ENCODE measurements at places on chromosomes 3 and 15. TPM values are rescaled to one million over a fixed set of nuclear protein-coding genes. Genes with fewer than 3 reads are reported as not detected.

DNA sequence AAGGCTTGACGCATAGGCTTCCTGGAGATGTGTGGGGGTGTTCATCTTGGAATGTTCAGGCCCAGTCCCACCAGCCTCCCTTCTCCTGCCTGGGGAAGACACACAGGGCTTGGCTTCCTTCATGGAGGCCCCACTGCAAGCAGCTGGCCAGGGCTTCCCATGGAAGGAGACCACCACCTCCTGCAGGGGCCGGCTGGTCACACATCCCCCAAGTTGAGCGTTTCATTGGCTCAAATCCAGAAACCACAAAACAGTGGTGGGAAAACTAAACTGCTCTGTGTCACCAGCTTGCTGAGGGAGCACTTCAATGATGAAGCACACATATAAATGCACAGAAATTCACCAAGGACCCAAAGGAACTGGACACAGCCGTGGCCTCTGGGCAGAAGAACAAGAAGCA is 8.3 kb downstream of the IQSEC1 start:
- H3K4me3 ChIP-seq = no peak overlapping the region
- H3K27me3 ChIP-seq = no peaks in the 10 kb centered on the region
- no peak overlapping the region for H3K27ac ChIP-seq
- DNase-seq = no peak
- H3K4me1 ChIP-seq = no peaks in the 10 kb centered on the region

- H3K36me3 ChIP-seq = no peaks in the 10 kb centered on the region
- no peaks in the 10 kb centered on the region for H3K4me1 ChIP-seq
- H3K27me3 ChIP-seq = no peaks in the 10 kb centered on the region
- H3K27ac ChIP-seq = no peak overlapping the region
Observed at GRCh38 chr3:57397175-57398026, 104.9 kb upstream of the ASB14 start.

- H3K27ac ChIP-seq = peak overlapping the region; percentile 80
- peaks cover 15% of the 10 kb centered on the region for H3K4me1 ChIP-seq
- peak; percentile 81 for DNase-seq
- H3K27me3 ChIP-seq = no peaks in the 10 kb centered on the region
Observed at GRCh38 chr15:101022876-101023275, 103.7 kb downstream of the LRRK1 start.

GRCh38 chr3:45167011-45167911 is 21.1 kb upstream of the CDCP1 start:
- no peak overlapping the region for H3K4me3 ChIP-seq
- peak overlapping the region; percentile 45 for H3K27ac ChIP-seq
- H3K4me1 ChIP-seq = peaks cover 36% of the 10 kb centered on the region
- DNase-seq = no peak

GRCh38 chr15:39205506-39206371 is 375.1 kb upstream of the THBS1 start:
- no peaks in the 10 kb centered on the region for H3K27me3 ChIP-seq
- H3K36me3 ChIP-seq = no peaks in the 10 kb centered on the region
- no peak overlapping the region for H3K27ac ChIP-seq
- no peak overlapping the region for H3K4me3 ChIP-seq
- H3K4me1 ChIP-seq = no peaks in the 10 kb centered on the region

DNA sequence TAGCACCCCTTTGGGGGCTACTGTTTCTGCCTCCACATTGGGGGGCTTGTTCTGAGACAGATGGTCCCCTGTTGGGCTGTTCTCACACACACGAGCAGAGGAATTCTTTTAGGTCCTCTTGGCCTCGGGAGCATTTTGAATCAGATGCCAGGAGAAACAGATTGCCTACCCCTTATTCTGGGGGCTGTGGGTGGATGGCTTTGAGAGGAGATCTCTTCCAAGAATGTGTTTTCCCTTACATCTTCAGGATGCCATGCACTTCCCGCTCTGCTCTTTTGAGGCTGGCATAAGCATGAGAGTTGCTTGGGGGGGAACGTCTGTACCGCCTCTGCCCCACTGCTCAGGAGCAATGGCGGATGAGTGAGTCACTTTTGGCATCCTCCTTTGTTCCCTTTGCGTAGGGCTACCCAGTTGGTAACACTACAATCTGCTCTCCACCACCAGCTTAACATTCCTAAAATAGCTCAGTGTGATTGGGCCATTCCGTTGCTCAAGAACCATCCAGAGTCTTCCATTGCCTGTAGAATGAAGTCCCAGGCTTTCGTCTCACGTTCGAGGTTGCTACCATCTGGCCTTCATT is 154.4 kb downstream of the RPLP1 start:
- no peak for DNase-seq
- no peaks in the 10 kb centered on the region for H3K36me3 ChIP-seq
- H3K27ac ChIP-seq = no peak overlapping the region
- H3K27me3 ChIP-seq = no peaks in the 10 kb centered on the region

DNA sequence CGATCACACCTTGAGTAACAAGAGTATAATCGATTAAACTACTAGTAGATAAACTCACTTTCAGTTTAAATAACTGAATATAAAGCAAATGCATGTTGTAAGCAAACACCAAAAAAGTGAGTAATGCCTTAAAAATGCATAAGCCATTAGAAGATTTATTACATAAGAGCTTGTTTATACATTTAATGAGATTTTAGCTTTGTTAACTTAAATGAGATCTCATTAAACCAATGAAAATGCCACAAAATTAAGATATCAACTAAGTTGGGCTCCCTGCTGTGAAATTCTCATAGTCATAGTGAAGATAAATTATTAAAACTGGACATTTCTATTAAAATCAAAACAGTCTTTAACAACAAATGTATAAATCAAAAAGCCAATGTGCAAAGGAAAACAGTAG is 701.2 kb downstream of the NLGN1 start:
- no peak overlapping the region for H3K27ac ChIP-seq
- no peaks in the 10 kb centered on the region for H3K36me3 ChIP-seq
- no peak for DNase-seq
- H3K4me3 ChIP-seq = no peak overlapping the region

DNA sequence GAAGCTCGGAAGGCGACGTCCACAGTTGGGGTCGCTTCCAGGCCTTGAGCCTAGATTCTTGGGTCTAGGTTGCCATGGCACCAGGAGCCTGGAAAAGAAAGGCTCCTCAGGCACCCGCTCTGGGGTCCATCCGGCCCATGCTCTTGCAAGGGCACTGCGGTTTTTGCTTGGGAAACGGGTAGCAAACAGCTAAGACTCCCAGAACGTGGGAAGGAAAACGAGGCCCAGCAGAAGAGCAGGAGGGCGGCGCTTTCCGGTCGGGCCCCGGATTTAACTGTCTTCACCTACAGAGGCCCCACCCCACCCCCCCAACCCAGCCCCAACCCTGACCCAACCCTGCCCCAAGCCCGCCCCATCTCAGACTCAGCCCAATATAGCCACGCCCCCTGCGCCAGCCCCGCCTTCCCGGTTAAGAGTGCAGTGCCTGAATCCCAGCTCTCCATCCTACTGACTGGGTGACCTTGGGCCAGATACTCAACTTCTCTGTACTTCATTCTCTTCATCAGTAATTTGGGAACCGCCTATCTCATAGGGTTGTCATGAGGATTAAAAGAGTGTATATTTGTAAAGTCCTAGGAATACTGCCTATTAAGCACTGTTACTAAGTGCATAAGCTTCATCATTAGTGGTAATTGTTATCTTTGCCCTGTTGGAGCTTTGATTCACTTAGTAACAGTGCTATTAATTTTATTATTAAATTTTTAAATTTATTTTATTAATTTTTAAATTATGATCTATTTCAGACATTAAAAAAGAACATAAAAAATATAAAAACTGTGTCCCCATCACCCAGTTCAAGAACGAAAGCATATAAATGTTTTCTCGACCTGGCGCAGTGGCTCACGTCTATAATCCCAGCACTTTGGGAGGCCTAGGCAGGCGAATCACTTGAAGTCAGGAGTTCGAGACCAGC is 28.4 kb upstream of the SMAD6 start:
- no peak for DNase-seq
- no peak overlapping the region for H3K4me3 ChIP-seq
- no peaks in the 10 kb centered on the region for H3K36me3 ChIP-seq
- H3K27me3 ChIP-seq = no peaks in the 10 kb centered on the region
- no peaks in the 10 kb centered on the region for H3K4me1 ChIP-seq

- no peaks in the 10 kb centered on the region for H3K27me3 ChIP-seq
- no peak overlapping the region for H3K4me3 ChIP-seq
- no peak overlapping the region for H3K27ac ChIP-seq
Observed at GRCh38 chr3:178671791-178672190, 135.6 kb downstream of the KCNMB2 start.

GRCh38 chr15:78225783-78226541 is 8.4 kb downstream of the ACSBG1 start:
- H3K4me3 ChIP-seq = no peak overlapping the region
- H3K4me1 ChIP-seq = no peaks in the 10 kb centered on the region
- no peak for DNase-seq
- H3K27ac ChIP-seq = no peak overlapping the region

- DNase-seq = peak; percentile 97
- H3K27me3 ChIP-seq = no peaks in the 10 kb centered on the region
- H3K4me3 ChIP-seq = no peak overlapping the region
- peak overlapping the region; percentile 83 for H3K27ac ChIP-seq
Observed at GRCh38 chr15:81312790-81313543, 11.0 kb downstream of the STARD5 start.

- H3K27ac ChIP-seq = peak overlapping the region; percentile 80
- peaks cover 24% of the 10 kb centered on the region for H3K4me1 ChIP-seq
- DNase-seq = no peak
- no peaks in the 10 kb centered on the region for H3K36me3 ChIP-seq
- peak overlapping the region; percentile 82 for H3K4me3 ChIP-seq
Observed at GRCh38 chr3:101778385-101779046, 495 bp upstream of the NXPE3 start.

GRCh38 chr3:119500265-119500664 is 1.9 kb downstream of the TIMMDC1 start:
- no peak for DNase-seq
- peaks cover 36% of the 10 kb centered on the region for H3K4me1 ChIP-seq
- H3K36me3 ChIP-seq = peaks cover 16% of the 10 kb centered on the region
- no peak overlapping the region for H3K4me3 ChIP-seq
- H3K27me3 ChIP-seq = no peaks in the 10 kb centered on the region
- no peak overlapping the region for H3K27ac ChIP-seq

- peak within 1 kb of the TSS; percentile 49 for H3K4me3 ChIP-seq
- H3K27ac ChIP-seq = no peak within 1 kb of the TSS
- no peaks in the 10 kb centered on the region for H3K36me3 ChIP-seq
- no peak for DNase-seq
- no peaks in the 10 kb centered on the region for H3K27me3 ChIP-seq
Observed at GRCh38 chr3:40387001-40387894, at the start of gene ENTPD3. Gene ENTPD3 (plus strand): TSS chr3:40387184. CDS start chr3:40388058, 874 bp downstream.

DNA sequence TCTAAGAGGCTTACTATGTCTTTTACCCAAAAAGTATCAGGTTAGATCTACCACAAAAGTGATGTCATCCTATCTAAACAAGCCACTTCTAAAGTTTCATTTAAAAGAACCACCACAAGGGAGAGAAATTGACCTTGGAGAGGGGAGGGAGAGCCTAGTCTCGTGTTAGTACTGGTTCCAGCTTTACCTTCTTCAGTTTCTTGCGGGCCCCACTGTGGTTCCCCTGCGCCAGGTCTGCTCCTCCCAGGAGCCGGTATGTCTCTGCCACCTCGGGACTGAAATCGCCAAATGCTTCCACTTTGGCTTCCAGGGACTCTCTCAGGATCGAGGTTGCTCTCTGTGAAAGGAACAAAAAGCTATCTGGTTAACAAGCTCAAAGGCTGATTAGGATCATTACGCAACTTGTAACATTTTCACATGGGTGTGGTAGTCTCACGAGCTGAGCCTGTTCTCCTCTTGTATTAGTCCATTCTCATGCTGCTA is 51.1 kb downstream of the SYNM start:
- no peaks in the 10 kb centered on the region for H3K36me3 ChIP-seq
- DNase-seq = peak; percentile 31
- H3K4me1 ChIP-seq = no peaks in the 10 kb centered on the region
- no peak overlapping the region for H3K4me3 ChIP-seq
- no peaks in the 10 kb centered on the region for H3K27me3 ChIP-seq

ZNF662 gene
- 6.6 TPM for total RNA-seq

VIPR1 gene
- 9.3 TPM for total RNA-seq

CRABP1 gene
- total RNA-seq = not detected

TMEM266 gene
- total RNA-seq = not detected

PRSS50 gene
- not detected for total RNA-seq

ZNF860 gene
- total RNA-seq = 2.0 TPM

All from vagina (tissue), 2 donors.